ENCODE measurements at places on chromosomes 5 and 9.

- DNase-seq, result no peak
Observed at GRCh38 chr5:147445090-147445489, 64.8 kb downstream of the DPYSL3 start.

- DNase-seq, result no peak
Observed at GRCh38 chr5:1926471-1927341, 44.0 kb upstream of the IRX4 start.

GRCh38 chr5:37767961-37768360 lies 71.9 kb downstream of the GDNF start:
- no peak for DNase-seq

DNA sequence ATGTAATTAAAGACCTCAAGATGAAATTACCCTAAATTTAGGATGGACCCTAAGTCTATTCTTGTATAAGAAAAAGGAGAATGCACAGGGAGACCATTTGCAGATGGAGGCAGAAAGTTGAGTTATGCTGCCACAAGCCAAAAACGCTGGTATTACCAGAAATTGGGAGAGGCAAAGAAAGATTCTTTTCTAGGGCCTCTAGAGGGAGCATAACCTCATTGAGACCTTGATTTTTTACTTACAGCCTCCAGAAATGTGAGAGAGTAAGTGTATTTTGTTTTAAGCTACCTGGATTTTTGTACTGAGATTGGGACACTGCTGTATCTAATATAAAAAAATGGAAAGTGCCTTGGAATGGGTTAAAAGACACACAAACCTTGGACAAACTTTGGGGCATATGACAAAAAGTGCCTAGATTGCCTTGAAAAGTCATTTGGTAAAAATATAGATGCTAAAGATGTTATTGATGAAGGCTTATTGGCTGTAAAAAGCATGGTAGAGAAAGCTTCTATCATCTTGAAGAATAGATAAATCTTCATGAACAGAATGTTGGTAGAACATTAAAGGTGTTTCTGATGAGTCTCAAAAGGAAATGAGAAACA lies 174.7 kb upstream of the PRDM9 start:
- peak; percentile 61 for DNase-seq

DNA sequence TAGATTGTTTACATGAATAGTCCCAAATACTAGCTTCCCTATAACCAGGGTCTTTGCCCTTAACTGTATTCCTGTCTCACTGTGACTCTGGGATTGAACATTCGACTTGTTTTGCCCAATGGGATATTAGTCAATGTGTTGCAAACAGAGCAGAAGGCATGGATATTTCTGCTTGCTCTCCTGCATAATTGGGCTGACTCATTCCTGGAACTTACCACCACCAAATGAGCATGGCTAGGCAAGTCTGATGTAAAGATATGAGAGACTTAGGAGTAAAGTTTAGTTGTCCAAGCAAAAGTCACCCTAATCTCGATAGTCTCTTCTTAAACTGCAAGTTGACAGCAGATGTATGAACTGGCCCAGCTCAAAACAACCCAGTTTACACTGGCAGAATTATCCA lies 273.5 kb upstream of the CCNG1 start:
- DNase-seq, result peak; percentile 56

- DNase-seq, result no peak
Observed at GRCh38 chr9:79583952-79584654, 12.3 kb downstream of the TLE4 start.

DNA sequence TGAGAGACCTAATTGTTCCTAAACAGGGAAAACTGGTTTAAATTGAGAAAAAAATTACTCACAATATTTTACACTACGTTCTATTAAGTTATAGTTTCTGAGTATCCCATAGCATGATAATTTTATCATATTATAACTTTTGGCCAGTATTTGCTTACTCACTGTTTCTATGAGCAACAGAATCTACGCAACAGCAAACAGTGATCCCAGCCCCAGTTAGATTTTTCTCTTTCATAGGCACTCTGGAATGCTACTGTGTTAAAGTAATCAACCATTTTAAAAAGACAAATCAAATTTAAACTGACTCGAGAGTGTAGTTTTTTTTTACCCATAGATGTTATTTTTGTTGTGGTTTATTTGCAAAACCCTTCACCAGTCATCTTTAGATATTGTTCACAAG lies 107.2 kb downstream of the XRCC4 start:
- no peak for DNase-seq

DNA sequence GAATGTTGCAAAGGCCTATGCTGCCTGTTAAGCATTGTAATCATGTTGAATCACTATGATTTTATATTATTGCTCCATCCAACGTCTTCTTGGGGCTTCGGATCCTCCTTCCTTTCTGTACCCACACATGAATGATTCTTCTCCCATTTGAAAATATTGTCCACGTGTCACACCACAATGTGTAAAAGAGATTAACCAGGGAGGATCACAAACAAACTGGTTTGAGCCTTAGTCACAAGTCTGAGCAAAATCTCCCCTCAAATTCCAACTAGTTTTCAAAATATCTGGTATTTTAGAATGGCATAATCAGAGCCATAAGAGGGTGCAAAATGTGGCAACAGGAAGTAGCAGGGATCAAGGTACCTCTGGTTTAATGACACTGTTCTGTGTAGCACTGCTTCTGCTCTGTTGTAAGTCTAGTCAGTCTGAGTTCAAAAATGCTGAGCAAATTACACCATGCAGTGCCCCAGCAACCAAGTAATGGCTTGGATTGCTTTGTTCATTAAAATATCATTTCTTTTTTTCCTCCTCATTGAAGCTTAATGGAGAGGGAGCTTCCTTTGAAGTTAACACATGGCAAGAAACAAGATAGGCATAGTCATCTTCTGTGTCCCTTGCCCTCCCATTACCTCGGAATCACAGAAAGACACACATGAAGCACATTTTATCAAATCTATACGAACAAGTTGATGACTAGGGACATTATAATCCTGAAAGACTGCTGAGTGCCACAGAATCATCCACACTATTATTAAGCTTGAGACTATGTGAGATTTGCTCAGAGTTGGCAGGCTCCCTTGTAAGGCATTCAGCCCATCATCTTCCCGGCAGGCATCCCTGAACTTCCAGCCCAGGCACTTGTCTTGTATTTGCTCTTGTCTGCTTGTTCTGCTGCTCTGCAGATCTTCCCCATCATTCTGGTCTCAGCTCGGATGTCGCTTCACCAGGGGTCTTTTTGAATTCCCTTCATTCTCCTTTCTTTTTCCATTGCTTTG lies 102.0 kb upstream of the PRLR start:
- no peak for DNase-seq

DNA sequence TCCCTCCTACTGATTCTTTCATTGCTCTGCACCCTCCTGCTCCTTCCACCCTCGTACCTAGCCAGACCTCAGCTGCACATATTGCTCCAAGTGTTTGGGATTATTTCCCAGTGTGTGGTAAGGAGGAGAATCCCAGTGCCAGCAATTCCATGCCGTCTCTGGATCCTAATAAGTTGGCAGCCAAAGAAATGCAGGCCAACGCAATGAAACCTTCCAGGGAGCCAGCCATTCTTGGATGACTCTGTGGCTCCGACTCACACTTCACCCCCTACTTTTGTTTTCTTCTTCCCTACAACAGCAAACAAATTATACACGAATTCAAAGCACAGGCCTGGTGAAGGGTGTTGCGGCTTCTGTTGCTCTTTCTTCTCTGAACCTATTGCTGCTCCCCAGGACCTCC lies 82.5 kb upstream of the SLC1A3 start:
- no peak for DNase-seq

DNA sequence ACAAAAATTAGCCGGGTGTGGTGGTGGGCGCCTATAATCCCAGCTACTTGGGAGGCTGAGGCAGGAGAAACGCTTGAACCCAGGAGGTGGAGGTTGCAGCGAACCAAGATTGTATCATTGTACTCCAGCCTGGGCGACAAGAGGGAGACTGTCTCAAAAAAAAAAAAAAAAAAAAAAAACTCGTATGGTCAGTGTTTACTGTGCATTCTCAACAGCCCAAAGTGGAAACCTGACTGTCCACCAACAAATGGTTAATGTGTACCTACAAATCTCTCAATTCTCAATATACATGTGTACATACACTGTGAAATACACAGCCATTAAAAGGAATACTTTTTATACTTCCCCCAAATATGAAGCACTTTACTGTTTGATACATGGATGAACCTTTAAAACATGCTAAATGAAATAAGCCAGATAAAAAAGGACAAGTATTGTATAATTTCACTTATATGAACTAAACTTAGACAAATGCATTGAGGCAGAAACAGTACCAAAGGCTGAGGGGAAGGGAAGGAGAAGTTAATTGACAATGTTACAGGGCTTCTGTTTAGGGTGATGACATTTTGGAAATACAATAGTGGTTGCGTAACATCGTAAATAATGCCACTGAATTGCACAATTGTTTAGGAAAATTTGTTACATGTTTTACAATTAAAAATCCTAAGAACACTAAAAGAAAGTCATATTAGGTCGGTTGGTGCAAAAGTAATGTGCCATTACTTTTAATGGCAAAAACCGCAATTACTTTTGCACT lies 16.5 kb downstream of the DNAJA1 start:
- DNase-seq, result no peak

- no peak for DNase-seq
Observed at GRCh38 chr5:178110-178509, 13.2 kb upstream of the LRRC14B start.

GRCh38 chr9:136438548-136439480 lies 831 bp downstream of the INPP5E start:
- DNase-seq, result no peak

- DNase-seq, result no peak
Observed at GRCh38 chr5:94623877-94624276, 5.4 kb downstream of the SLF1 start.

DNA sequence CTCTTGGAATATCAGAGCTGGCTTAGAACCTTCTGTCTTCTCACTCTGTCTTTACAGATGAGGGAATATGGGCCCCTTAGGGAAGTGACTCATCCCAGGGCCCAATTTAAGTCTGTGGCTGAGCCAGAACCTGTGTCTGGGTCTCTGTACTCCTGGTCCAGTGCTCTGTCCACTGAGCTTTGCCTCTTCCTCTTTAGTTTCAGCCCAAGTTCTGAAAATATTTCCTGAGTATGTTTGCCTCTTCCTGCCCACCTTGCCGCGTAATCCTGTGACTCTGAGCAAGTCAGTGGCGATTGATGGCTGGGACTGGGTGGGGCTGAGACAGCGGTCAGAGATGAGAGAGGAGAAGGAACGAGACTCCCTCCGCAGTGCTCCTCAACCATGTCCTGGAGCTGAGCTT lies 7.8 kb downstream of the IER5L start:
- no peak for DNase-seq

GRCh38 chr9:134735441-134736175 lies 94.0 kb downstream of the COL5A1 start:
- no peak for DNase-seq

DNA sequence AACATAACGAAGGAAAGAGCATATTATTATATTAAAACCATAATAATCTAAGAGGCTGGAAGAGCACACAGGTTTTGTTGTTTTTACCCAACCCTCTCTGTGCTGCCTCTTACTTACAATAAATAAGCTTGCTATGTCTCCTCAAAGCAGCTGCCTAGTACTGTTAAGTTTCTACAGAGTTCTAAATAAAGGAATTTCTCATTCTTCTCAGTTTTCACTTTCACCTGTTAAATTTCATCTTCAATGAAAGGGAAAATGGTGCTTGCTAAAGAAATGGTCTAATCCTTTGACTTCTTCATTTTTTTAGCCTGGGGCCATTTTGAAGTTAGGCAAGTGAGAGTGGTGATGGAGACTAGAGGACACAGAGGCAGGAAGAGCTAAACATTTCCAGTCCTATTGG lies 396.1 kb downstream of the MAN2A1 start:
- no peak for DNase-seq

- DNase-seq, result no peak
Observed at GRCh38 chr9:137313326-137313936, 11.4 kb upstream of the NRARP start.

DNA sequence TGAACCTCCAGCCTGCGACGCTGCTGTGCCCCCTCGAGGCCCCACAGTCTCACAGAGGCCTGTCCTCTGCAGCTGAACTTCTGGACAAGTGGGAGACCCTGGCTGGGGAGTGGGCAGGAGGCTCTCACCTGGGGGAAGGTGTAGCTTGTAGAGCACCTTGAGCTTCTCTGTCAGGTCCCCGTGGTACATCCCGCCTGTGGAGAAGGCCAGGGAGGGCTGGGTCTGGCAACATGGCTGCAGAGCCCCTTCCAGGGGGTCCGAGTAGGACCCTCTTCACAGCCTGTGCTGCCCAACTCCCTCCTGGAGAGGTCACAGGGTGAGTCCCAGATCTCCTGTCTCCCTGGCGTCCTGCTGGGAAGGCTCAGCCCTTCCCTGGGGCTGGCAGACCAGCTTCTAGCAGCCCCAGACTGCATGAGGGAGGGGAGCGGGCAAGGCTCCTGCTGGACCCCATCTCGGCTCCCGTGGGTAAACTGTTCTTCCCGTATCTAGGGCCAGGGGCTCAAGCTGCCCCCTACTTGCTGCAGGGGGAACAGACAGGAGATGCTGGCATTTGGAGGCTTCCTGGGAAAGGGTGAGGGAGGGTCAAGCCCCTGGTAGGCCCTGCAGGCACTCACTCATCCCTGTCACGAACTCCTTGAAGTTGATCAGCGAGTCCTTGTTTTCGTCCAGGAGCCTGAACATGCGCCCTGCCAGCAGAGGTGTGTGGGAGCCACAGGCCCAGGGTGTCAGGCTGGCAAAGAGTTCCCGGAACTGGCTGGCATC lies 11.2 kb upstream of the MRNIP start:
- DNase-seq, result no peak

DNA sequence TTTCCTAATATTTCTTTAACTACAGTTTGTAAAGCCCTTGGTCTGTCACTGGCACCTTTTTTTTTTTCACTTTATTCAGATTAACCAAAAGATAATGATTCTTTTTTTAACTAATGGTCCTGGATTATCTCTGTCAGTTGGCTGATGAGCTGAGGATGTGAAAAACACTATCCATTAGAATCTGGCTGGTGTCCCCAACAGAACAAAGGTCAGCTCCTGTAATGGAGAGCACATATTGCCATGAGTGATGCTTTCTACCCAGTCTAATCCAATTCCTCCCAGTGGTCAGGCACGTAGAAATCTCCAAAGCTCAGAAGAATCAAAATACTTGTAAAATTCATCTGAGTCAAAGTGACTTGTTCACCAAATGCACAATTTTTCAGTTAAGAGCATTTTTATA lies 491.7 kb upstream of the PIK3R1 start:
- no peak for DNase-seq

DNA sequence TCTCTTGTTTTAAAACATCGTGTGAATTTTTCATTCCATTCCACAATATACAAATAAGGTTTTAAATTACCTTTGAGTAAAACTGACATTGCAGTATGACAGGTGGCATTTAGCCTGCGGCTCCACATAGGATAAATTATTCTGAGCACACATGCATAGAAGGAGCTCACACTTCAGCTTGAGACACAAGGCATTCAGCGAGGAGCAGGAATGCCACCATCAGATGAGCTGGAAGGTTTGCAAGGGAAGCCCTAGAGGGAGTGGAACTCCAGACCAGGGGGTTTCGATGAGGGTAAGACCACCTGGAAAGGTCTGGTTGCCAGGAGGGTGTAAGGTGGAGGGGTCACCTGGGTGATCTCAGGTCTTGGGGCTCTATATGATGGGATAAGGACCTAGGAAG lies 259.0 kb upstream of the ADRA1B start:
- no peak for DNase-seq

- no peak for DNase-seq
Observed at GRCh38 chr5:89397096-89397495, 514.1 kb upstream of the MEF2C start.

GRCh38 chr9:127838375-127839078 lies 15.9 kb downstream of the ENG start:
- no peak for DNase-seq

Measured in H4 (cell line).